NCI-H1105 (cell line): ENCODE measurements at places on chromosomes 2 and 18.

- no peak for DNase-seq
These were observed 67.4 kb upstream of the PNPT1 start for GRCh38 chr2:55761024-55761423.

DNA sequence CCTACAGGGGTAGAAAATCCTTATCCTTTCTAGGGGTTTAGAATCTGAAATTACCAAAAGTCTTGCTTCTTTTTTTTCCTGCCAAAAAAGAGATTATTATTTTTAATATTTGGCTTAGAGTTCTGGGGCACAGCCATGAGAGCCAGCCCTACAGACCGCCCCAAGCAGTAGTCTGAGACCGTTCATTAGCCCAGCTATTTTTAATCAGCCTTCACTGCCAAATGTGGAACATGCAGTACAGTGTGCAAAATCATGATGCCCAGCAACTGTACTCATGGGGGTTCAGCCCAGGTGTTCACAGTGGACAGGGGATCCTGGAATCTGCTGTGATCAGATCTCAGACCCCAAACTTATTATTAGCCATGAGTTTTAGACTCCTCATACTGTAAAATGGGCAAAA, 60.4 kb downstream of the GRB14 start:
- no peak for DNase-seq

DNA sequence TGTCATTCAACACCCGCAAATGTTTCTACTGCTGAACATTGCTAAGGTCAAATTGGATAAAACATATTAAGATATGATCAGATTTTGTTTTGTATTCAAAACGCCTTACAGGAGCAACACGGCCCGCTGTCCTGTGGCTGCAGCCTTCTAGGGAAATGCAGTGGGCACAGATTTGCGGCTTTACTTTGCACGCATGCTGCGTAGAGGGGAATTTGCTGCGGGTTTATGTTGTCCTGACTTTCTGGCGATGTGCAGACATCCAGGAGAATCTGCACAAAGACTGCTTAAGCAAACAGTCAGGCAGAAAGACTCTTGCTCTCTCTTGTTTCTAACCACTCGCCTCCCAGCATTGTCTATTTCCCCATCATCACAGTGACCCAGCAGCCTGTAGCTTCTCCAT, 88.3 kb downstream of the LRRC30 start:
- DNase-seq, result no peak

DNA sequence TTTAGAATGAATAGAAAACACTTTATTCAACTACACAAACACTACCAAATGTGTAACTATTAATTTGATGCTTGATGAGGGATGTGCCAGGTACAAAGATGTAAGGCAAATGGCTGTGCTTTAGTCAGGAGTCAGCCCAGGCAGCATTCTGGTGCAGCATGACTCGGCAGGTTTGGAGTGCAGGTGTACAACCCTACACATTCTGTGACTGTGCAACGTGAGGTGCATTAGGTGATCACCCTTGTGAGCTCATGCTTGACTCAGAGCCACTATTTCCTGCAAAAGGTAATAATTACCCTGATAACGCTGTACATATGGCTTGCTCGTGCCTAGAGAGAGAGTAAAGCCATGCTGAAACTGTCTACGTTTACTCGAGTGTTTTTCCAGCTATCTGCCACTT, 288.7 kb upstream of the DSEL start:
- no peak for DNase-seq

DNA sequence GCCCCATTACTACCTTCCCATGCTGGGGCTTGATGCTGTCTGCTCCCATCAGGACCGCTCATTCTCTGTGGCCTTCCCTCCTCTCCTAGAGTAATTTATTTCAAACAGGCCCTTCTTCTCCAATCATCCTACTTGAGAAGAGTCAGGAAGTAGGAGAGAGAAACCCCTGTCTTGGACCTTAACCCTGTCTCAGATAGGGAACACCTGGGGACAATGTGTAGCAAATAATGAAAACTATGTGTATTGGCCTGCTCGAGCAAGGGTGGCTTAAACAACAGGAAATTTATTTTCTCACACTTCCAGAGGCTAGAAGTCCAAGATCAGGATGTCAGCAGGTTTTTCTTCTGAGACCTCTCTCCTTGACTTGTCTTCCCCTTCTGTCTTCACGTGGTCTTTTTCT, 26.6 kb upstream of the NEMP2 start:
- no peak for DNase-seq

DNA sequence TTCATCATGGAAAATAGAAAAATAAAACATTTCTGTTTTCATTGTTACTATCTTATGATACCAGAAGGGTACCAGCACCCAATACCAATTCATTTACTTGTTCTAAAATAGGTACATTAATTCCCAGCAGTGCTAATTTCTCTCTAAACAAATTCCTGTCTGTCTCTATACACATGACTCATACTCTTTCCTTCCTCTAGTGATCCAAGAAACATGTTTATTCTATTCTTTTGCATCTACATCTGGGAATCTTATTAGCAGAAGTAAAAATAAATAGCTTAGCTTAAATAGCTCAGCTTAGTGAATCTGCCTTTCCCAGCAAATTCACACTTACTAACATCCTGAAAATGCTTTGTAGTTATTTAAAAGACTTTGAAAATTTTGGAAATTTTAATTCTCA, 84.5 kb upstream of the MAPRE2 start:
- no peak for DNase-seq

GRCh38 chr2:11764359-11764758, 17.9 kb downstream of the LPIN1 start:
- DNase-seq, result no peak

- DNase-seq, result no peak
These were observed 77.4 kb upstream of the GCFC2 start for GRCh38 chr2:75788154-75788553.

GRCh38 chr2:57563015-57563414, 483.6 kb upstream of the VRK2 start:
- no peak for DNase-seq

DNA sequence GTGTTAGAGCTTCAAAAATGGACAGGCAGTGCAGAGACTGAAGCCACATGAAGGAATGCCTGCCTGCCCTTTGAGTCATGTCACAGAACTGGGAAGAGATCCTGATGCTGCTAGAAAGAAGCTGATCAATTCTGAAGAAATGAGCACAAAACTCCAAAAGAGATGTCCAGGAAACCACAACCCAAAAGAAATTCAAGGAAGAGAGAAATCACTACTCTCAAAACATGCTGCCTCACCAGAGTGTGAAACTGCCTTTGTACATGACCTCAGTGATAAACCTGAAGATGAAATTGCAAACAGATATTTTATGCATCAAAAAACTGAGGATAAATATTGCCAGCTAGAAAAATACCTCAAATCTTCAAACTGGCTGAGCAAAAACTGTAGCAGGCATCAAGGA, 20.5 kb downstream of the USP40 start:
- DNase-seq, result no peak

- no peak for DNase-seq
These were observed 269.0 kb downstream of the DCDC2C start for GRCh38 chr2:3972377-3972776.

- no peak for DNase-seq
These were observed 128.3 kb upstream of the FSIP2 start for GRCh38 chr2:185610301-185610700.

GRCh38 chr18:37694516-37694915, 128.9 kb upstream of the CELF4 start:
- no peak for DNase-seq

- peak; percentile 6 for DNase-seq
These were observed 101.4 kb downstream of the NFATC1 start for GRCh38 chr18:79496978-79497637.

GRCh38 chr2:74602586-74603281, 45.4 kb downstream of the M1AP start:
- DNase-seq, result no peak

- no peak for DNase-seq
These were observed 34.7 kb downstream of the LPIN2 start for GRCh38 chr18:2978208-2978607.

GRCh38 chr2:157176602-157177001, 80.9 kb upstream of the GALNT5 start:
- DNase-seq, result no peak

- DNase-seq, result no peak
These were observed 102.0 kb upstream of the PIEZO2 start for GRCh38 chr18:11251229-11251890.

GRCh38 chr18:59983506-59983905, 83.7 kb downstream of the PMAIP1 start:
- DNase-seq, result no peak

GRCh38 chr18:59691996-59692395, 5.2 kb downstream of the CCBE1 start:
- no peak for DNase-seq

GRCh38 chr2:36734304-36734703, 37.8 kb downstream of the VIT start:
- no peak for DNase-seq

DNA sequence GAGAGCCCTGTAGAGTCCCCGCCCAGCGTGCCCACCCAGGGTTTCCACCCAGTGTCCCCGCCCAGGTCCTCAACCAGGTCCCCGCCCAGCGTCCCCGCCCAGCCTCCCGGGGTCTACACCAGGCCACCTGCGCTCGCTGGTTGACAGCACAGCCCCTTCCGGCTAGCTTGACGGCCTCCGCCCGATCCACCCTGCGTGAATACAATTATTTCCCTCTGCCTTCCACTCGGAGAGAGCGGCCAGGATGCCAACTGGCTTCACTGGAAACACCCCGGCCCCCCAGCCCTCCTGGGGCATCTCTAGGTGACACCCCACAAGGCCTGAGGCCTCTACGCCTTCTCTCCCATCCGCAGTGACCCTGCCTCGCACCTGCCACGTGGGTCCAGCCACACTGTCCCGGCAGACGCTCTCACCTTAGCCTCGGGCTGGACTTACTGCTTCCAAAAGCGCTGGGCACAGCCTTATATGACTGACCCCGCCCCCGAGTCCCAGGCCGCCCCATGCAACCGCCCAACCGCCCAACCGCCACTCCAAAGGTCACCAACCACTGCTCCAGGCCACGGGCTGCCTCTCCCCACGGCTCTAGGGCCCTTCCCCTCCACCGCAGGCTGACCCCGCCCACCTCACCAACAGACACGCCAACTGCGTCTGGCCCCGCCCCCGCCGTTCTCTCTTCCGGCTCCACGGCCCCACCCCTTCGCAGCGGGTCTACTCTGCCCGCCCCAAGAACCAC, 188.1 kb downstream of the LAMA1 start:
- no peak for DNase-seq

- DNase-seq, result no peak
These were observed 39.4 kb downstream of the TNFRSF11A start for GRCh38 chr18:62364558-62364957.

GRCh38 chr2:109527079-109527478, 86.7 kb downstream of the SEPTIN10 start:
- no peak for DNase-seq

DNA sequence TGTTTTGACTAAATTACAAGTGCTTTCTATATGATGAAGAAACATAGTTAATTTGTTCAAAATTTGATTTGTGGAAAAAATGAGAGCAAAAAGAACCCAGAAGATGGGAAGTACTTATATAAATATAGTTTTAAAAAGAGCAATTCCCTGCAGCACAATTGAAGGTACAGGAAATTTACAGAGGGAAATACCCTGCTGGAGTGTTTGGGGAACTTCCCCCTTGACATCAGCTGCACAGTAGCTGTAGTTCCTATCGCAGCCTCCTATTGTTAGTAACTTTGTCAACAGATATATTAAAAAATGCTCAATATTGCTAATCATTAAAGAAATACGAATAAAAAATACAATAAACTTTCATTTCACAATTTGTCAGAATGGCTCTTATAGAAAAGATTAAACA, 1118.8 kb upstream of the ZEB2 start:
- DNase-seq, result no peak

GRCh38 chr2:16619576-16620245, 45.9 kb downstream of the CYRIA start:
- no peak for DNase-seq

GRCh38 chr2:28956890-28957289, 24.2 kb upstream of the TOGARAM2 start:
- no peak for DNase-seq

- no peak for DNase-seq
These were observed 6.7 kb downstream of the PSMD1 start for GRCh38 chr2:231063347-231063746.
